Stimulated activated CD4-positive, alpha-beta T cell treated with anti-CD3 and anti-CD28 coated beads, Interleukin-2, amount 100 ng/mL, for 48 hours (primary cell): ENCODE measurements at places on chromosomes 13 and 19.
A peak's percentile ranks its signal among the peaks of the same experiment; 100 is the strongest.

GRCh38 chr19:1762243-1763117 lies 9.2 kb downstream of the ONECUT3 start:
- DNase-seq: no peak

GRCh38 chr13:67231289-67232000 lies 1.3 kb upstream of the PCDH9 start:
- DNase-seq: no peak

- DNase-seq: no peak
Observed at GRCh38 chr13:36207672-36208071, 6.7 kb downstream of the SOHLH2 start.

DNA sequence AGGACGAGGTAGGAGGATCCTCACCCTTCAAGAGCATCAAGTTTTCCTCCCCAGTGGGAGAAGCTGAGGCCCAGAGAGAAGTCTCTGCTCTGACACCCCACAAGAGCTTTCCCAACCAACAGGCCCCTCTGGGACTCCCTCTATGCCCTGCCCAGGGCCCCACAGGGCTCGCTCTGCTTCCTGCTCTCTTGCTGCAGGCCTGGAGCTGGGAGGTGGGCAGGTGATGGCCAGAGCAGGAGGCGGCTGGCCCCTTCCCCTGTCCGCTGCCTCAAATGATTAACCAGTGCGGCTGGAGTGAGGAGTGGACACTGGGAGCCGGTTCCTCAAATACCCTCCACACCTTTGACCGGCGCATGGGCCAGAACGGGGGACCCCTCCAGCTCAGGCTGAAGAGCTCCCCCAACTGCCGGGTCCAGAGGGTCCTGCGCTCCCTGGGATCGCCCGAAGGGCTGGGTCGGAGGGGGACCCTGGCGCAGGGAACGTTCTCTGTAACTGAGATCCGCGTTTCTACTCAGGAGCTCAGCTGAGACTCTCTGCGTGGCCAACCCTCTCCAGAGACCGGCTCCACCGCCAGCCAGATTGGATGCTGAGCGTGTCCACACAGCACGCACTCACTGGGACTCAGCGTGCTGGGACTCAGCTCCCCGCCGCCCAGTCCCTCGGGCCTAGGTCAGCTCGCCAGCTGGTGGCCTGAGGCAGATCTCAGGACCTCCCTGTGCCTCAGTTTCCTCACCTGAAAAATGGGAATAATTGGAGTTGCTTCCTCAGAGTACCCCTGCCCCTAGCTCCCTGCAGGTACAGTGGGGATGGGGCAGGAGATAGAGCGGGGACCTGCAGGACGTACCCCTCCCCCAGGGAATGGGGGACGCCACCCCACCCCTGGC lies 6.7 kb upstream of the ONECUT3 start:
- DNase-seq: no peak

DNA sequence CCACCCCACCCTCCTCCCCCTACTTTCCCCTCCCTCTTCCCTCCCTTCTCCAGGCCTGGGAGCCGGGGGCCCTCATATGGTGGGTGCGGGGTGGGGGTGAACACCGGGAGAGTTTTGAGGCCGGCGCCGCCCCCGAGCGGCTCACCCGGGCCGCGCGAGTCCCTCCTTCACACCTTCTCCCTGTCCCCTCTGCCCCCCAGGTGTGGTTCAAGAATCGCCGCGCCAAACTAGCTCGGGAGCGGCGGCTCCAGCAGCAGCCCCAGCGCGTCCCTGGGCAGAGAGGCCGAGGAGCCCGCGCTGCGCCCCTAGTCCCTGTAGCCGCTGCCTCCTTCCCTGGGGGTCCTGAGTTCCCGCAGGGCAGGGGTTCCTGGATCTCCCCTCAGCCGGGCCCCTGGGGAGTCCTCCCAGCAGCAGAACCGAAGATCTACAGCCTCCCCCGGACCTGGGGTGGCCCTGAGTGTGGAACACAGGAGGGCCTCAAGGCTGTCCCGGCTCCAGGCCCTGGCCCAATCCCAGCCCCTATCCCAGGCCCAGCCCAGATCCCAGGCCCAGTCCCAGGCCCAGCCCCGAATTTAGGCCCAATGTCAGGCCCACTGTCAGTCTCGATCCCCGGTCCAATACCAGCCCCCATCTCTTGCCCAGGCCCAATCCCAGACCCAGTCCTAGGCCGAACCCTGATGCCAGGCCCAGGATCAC lies 1.7 kb downstream of the TPRX2 start:
- DNase-seq: no peak

GRCh38 chr13:76647550-76647949 lies 238.7 kb downstream of the KCTD12 start:
- no peak for DNase-seq

DNA sequence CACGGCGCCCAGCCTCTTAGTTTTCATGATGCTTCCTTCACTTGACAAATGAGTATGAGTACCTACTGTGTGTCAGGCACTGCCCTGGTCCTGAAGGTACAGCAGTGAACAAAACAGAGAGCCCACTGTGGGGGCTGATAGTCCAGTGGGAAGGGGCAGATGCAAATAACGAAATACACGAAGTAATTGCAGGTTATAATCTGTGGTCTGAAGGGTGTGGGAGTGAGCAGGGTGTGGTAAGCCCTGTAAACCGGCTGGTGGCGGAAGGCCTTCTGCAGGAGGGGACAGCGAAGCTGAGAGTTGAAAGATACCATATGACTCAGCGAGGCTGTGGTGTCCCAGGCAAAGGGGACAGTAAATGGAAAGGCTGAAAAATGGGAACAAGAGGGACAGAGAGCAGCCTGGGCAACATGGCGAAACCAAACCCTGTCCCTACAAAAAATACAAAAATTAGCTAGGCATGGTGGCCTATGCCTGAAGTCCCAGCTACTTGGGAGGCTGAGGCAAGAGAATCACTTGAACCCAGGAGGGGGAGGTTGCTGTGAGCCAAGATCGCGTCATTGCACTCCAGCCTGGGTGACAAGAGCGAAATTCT lies 60.5 kb downstream of the MAP4K1 start:
- DNase-seq: no peak

DNA sequence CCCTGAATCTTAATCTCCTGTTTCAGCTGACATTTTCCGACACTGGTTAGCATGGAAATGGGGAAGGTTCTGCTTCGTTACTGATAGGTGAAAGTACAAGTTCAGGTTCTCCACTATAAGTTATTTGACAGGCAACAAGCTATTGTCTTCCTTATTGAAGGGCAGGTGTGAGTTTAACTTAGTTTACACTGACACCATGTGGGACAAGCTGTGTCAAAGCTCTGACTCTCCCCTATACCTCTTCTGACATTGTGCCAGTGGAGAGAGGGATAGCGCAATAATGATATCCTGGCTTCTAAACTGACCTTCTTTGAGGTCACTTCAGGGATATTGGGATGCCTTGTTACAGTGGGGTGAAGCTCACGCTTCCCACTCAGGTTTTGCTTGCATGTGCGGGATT lies 587.0 kb upstream of the SLITRK5 start:
- DNase-seq: no peak

- no peak for DNase-seq
Observed at GRCh38 chr13:82878536-82878935, 1003.7 kb downstream of the SLITRK1 start.

GRCh38 chr13:96072392-96072791 lies 17.5 kb upstream of the HS6ST3 start:
- DNase-seq: no peak

DNA sequence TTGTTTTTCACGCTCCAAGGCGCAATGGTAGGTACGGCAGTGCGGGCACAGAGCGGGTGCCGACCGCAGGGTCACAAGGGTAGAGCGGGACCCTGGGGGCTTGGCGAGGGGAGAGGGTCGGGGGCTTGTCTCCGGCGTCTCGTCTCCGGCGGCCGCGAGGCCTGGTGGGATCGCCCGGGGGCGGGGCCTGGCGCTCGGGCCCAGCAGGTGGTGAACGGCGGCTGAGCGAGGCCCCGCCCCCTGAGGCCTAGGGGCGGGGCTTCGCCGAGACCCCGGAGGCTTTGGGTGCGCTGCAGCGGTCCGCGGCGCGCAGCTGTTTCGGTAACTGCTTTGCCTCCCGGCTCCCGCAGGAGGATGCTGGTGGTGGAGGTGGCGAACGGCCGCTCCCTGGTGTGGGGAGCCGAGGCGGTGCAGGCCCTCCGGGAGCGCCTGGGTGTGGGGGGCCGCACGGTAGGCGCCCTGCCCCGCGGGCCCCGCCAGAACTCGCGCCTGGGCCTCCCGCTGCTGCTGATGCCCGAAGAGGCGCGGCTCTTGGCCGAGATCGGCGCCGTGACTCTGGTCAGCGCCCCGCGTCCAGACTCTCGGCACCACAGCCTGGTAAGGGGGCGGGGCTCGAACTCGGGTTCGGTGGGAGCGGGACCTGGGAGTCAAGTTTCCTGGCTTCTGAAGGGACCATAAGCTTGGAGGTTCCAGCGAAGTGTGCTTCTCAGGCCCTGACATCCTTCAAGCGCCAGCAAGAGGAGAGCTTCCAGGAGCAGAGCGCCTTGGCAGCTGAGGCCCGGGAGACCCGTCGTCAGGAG lies at the start of gene TSEN34:
Gene TSEN34, plus strand, starts transcription at position 298 of the 800 bp plus-strand sequence. Its CDS starts 57 bp downstream, at position 355.
- DNase-seq: peak; percentile 79

GRCh38 chr19:42069619-42070351 lies at the start of gene GRIK5:
Gene GRIK5, minus strand, starts transcription at chr19:42070206. Its CDS starts 4,436 bp downstream, at chr19:42065770.
- no peak for DNase-seq

- no peak for DNase-seq
Observed at GRCh38 chr13:25963674-25964073, 88.1 kb downstream of the SHISA2 start.

- no peak for DNase-seq
Observed at GRCh38 chr13:111861319-111861718, 205.6 kb upstream of the SOX1 start.

GRCh38 chr13:50682966-50683365 lies 160.5 kb downstream of the DLEU7 start:
- DNase-seq: no peak

GRCh38 chr13:98471934-98472333 lies 105.0 kb downstream of the STK24 start:
- DNase-seq: no peak

DNA sequence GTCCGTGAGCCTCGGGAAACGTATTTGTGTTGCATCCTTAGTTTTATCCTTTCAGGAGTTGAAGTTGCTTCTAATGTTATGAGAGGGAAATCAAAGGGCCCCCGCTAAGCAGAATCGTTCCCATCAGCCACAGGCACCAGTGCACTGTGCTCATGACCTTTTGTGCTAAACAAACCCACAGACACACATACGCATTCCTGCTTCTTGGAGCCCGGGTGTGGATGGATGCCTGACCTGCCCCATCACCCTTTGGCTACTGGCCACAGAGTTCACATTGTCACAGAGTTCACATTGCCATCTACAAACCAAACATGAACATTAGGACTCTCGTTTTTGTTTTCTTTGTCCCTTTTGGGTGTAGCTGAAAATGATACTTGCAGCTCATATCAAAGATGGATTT lies 47.2 kb downstream of the CHST8 start:
- no peak for DNase-seq

GRCh38 chr19:31214086-31214485 lies 135.2 kb downstream of the TSHZ3 start:
- peak; percentile 73 for DNase-seq

GRCh38 chr13:103156346-103156998 lies 90.3 kb upstream of the SLC10A2 start:
- no peak for DNase-seq

DNA sequence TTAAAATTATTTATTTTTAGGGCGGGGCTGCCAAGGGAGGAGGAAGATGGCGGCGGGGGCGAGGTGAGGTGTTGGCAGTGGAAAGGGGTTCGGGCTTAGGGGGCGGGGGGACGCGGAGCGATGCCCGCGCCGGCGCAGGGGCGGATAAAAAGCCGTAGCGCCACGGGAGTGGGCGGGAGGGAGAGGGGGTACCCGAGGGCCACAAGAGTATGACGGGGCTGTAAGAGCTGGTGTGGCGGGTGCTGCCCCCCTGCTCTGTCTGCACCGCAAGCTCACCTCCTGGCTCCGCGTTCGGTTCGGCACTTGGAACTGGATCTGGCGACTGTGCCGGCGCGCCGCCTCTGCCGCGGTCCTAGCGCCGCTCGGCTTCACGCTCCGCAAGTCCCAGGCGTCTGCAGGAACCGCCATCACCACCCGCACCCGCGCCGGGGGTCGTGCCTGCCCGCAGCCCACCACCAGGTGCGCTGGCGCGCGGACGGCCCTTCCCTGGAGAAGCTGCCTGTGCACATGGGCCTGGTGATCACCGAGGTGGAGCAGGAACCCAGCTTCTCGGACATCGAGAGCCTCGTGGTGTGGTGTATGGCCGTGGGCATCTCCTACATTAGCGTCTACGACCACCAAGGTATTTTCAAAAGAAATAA lies 265.2 kb upstream of the SGCG start:
- no peak for DNase-seq

DNA sequence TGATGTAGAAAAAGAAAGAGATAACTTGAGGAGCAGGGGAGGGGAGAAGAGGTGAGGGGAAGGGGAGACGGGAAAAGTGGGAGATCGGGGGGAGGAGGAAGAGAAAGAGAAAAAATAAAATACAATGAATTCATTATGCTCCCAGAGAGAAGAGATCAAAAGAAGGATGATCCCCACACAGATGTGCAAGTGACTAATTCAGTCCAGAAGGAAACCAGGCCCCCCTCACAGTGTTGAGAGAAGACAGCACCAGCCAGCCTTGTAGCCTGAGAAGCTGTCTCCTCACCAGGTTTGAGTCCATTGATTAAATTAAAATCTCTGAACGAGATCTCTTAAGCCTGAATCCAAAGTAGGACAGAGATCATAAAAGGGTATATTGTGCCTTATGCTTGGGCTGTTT lies 333.7 kb upstream of the NBEA start:
- DNase-seq: no peak

- no peak for DNase-seq
Observed at GRCh38 chr19:17341845-17342244, 4.5 kb downstream of the GTPBP3 start.

DNA sequence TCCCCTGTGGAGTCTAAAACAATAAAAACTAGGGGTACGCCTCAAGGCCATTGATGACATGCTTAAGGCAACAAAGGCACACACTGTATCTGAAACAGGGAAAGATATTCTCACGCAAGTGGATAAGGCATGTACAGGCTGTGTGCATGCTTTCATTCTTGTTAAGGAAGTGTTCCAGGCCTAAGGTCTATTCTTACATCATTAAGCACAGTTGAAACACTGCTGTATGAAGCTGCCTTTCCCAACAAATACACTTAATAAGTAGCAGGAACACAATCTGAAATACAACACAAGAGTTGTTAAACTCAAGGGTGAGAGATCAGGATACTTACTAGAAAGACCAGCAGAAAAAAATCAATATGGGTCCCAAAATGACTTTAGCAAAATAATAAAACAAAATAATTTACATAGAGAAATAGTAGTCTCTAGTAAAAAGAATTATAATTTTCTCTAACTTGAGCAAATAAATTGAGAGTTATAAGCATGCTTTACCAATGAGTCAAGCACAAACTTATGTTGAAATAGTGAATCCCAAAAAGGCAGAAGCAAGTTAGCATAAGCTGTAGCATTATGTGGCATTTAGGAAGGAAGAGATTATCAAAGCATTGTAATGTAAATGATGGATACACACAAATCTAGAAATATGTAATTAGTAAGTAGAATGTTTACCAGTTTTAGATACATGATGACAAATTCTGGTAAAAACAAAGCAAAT lies 796.9 kb downstream of the SLITRK1 start:
- DNase-seq: no peak

GRCh38 chr19:42479736-42480135 lies 37.0 kb upstream of the CXCL17 start:
- no peak for DNase-seq
